Renal cortex interstitium (tissue), 15 donors: ENCODE measurements at places on chromosomes 2 and 18.

DNA sequence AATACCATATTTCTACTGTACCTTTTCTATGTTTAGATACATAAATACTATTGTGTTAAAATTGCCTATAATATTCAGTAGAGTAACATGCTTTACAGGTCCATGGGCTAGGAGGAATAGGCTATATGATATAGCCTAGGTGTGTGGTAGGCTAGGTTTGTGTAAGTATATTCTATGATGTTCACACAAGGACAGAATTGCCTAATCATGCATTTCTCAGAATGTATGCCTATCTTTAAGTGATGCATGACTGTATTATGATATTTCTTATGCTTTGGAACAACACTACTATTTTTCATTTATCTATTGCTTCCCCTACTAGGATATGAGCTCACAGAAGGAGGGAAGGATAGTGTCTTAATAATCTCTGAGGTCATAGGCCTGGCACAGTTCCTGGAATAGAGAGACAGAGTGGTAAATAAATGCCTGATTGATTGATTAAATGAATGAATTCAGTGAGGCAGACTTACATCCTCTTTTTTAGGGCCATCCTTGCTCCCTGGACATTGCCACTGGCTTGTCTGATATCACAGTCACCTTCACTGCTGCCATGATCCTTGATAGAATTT lies 121.0 kb downstream of the MYO3B start:
- DNase-seq: no peak

- no peak for DNase-seq
These were observed 103.6 kb downstream of the LYPD1 start for GRCh38 chr2:132566379-132566778.

DNA sequence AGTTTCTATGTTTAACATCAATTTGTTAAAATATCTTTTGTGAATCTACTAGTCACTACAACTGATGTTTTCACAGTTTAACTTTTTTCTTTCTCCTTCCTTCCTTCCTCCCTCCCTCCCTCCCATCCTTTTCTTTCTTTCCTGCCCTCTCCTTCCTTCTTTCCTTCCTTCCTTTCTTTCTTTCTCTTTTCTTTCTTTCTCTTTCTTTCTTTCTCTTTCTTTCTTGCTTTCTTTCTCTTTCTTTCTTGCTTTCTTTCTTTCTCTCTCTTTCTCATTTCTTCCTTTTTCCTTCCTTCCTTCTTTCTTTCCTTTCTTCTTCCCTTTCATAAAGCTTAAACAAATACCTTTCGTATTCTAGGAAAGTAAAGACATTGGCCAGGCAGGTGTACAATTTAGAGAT lies 2083.0 kb upstream of the CELF4 start:
- no peak for DNase-seq

GRCh38 chr18:13615432-13615861 lies 110.9 kb downstream of the FAM210A start:
- DNase-seq: no peak

GRCh38 chr2:202014759-202015211 lies 18.9 kb upstream of the FZD7 start:
- peak; percentile 63 for DNase-seq

GRCh38 chr2:179594268-179595112 lies 266.9 kb downstream of the ZNF385B start:
- DNase-seq: no peak

GRCh38 chr2:167333245-167333644 lies 445.0 kb downstream of the XIRP2 start:
- DNase-seq: no peak

- DNase-seq: no peak
These were observed 68.7 kb upstream of the LYPD6 start for GRCh38 chr2:149261692-149262091.

DNA sequence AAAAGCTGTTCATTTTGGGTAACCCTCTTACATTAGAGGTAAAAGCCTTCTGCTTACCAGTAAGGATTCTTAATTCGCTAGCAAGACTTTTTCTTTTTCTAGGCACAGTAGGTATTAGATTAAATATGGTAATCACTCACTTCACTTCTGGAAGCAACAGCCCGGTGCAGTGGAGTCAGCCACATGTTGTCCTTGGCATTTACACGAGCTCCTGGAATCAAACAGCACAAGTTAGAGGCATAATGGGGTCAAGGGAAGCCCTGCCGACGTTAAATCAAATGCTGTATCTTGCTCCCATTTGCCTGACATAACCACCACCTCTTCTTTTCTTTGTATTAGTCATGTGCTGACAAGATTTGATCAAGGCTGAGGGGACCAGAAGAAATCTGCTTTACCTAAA lies 174.1 kb downstream of the ANKRD44 start:
- DNase-seq: no peak

DNA sequence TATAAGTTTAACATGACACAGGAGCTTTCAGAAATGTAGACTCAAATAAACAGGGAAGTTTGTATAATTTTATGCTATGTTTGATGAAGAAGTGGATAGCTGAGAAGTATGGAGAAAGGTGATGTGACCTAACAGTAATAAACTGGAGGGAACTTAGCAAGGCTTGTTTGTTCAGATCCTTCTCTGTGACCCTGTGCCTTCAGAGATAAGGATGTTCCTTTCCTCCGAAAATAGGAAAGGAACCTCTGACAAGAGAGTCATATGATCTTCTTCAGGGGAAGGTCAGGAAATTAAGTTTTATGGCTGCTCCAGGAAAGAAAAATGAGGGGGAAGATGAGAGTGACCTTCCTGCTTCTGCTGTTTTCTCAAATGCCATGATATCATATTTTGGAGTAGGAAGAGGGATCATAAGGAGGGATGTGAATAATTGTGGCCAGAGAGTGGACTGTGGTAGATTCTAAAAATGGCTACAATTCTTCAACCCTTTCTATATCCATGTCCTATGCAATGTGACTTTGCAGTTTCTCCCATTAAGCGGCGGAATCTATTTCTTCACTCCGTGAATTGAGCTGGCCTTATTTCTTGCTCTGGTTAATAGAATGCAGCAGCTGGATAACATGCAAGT lies 8.5 kb upstream of the C2orf69 start:
- no peak for DNase-seq

- DNase-seq: no peak
These were observed 111.7 kb upstream of the DYNAP start for GRCh38 chr18:54479365-54479764.

DNA sequence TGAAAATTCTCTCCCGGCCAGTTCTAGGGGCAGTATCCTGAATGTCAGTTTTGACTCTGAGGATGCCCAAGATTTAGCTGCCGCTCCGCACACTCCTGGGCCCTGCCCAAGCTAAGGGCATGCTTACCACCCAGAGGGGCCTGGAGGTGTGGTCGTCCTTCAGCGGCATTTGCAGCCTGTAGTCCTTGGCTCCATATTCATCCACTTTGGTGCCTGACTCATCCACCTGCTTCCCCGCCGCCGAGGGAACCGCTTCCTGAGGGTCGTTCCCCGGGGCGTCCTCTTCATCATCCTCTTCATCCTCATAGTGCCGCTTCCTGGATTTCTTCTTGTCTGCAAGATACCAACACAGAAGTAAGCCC lies 577 bp downstream of the ERCC3 start:
- no peak for DNase-seq

- no peak for DNase-seq
These were observed 61.8 kb downstream of the FAM168B start for GRCh38 chr2:131031431-131031841.

- no peak for DNase-seq
These were observed 108.1 kb downstream of the RIT2 start for GRCh38 chr18:43007365-43007764.

- no peak for DNase-seq
These were observed at the start of gene GALNT1 for GRCh38 chr18:35581546-35581897. Gene GALNT1, plus strand, starts transcription at chr18:35581740. Its CDS starts 72,923 bp downstream, at chr18:35654663.

DNA sequence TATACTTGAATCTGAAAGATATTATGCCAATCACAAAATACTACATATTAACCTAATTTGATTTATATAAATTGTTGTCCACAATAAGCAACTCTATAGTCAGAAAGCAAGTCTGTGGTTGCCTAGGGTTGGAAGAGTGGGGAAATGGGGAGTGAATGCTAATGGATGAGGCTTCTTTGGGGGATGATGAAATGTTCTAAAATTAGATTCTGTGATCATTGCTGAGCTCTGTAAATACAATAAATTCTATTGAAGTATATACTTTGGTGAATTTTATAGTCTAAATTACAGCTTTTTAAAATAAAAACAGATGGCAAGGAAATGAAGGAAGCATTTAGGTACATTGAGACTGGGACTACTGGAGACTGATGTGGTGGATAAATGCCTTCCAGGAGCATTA lies 275.5 kb downstream of the MBD2 start:
- DNase-seq: no peak

DNA sequence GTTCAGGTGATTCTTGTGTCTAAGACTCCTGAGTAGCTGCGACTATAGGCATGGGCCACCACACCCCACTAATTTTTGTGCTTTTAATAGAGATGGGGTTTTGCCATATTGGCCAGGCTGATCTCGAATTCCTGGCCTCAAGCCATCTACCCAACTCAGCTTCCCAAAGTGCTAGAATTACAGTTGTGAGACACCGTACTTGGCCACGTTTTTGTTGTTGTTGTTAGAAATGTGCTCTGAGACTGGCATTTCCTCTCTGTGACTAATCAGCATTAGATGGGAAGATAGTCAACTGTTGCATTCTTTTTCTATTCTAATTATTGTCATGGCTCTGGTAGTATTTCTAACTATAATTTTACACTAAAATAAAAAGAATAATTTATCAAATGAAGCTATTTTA lies 191.7 kb downstream of the CAMKMT start:
- no peak for DNase-seq

DNA sequence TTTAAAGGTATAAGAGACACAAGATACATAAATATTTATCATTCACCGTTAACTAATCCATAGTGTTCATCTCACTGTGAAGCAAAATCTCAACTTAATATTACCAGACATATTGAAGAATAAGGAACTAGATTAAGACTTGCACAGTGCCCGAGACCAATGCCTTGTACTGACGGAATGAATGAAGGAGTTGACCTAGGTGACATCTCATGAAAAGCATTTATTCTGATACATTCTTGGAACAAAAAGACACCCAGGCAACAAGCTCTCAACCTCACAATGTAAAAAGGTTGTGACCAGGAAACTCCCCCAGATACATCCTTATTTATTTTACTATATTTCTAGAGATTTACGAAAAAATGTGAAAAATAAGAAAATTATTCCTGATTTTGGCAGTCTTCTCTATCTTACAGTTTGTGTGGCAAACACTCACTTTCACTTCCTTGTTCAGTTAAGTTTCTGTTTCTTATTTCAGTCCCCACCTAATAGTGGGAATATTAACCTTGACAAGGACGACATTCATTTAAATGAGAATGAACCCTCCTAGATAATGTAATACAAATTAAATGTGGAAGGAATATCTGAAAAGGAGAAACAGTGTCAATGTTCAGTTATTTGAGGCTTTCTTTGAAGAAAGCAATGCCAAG lies 28.4 kb downstream of the M1AP start:
- no peak for DNase-seq

DNA sequence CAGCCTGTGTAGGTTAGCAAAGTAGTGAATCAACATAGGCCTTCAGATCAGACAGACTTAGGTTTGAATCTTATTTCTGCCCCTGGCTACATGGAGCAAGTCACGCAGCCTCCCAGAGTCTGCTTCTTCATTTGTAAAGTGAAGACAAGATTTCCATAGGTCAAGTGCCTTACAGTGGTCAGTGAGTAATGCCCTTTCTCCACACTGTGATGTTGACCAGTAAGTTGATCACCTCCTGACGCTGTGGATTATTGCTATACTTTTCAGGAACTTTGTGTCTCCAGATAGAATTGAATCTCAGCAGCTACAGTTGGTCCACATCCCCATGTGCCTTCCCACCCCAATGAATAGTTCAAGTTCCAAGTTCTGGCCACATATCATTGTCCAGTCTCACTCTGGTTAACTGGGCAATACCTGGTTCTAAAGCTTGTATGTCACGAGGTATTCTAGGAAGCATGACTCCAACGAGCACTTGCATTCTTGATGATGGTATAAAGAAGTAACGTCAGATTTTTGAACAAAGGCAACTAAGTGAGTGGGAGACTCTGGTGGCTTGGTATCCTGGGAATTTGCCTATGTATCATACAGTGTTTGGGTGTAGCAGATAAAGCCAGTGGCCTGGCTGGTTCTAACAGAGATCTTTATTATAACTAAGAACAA lies 2.1 kb upstream of the CLIP4 start:
- DNase-seq: no peak

- DNase-seq: no peak
These were observed 234.1 kb downstream of the GLI2 start for GRCh38 chr2:120969613-120970355.

GRCh38 chr18:48609820-48610815 lies 71.3 kb downstream of the CTIF start:
- DNase-seq: no peak

DNA sequence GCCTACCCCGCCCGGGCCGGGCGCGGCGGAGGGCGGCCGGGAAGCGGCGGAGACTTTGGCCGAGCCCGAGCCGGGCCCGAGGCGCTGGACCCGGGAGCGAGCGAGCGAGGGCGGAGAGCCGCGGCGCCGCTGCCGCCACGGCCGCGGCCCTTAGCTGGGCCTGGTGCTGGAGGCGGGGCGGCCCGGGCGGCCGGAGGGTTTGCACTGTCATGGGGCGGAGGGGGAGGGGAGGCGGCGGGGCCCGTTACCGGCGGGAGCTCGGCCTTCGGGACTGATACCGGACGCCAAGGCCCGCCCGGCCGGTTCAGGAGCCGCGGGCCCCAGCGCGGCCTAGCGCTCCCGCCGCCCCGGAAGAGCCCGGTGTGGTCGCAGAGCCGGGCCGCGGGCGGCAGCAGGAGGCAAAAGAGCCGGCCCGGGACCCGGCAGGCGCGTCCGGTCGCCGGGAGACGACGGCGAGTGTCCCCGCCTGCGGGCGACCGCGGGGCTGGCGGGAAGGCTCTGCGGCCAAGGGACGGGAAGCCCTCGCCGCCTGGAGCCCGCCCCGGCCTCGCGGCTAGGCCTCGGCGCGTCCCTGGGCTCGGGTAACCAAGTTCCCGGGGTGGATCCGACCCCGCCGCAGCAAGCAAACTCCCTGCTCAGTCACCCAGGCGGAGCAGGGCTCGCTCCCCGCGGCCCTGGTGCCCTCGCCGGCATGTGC lies 697 bp downstream of the KCMF1 start:
- DNase-seq: no peak

GRCh38 chr2:239171643-239172042 lies 229.2 kb downstream of the HDAC4 start:
- no peak for DNase-seq

- DNase-seq: no peak
These were observed 239.8 kb upstream of the MYT1L start for GRCh38 chr2:2570871-2571270.

GRCh38 chr2:200354833-200355751 lies 48.6 kb downstream of the SPATS2L start:
- no peak for DNase-seq

DNA sequence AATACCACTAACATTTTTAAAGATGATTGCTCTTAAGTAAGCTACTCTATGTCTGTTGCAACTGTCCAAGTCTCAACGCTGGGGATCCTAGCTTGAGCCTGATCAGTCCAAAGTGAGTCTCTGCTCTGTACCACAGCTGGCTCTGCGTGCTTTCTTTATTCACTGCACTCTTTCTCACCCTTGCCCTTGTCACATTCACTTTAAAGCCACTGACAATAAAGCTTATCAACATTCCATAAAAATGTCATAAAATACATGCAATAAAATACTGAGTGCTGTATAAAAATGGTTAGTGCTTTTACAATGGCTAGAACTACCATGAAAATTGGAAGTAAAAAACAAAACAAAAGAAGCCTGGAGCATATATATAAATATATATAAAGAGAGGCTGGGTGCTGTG lies 45.5 kb upstream of the LRRTM4 start:
- peak; percentile 41 for DNase-seq

GRCh38 chr2:225025917-225026571 lies 16.2 kb downstream of the DOCK10 start:
- no peak for DNase-seq
